BJ (cell line): ENCODE measurements at places on chromosomes 11 and 22. TPM values are rescaled to one million over a fixed set of nuclear protein-coding genes. Genes with fewer than 3 reads are reported as not detected.

Gene RIMBP3C
- 0.06 and 0.11 TPM in 2 replicates for polyA plus RNA-seq

GRCh38 chr11:16217631-16218030 lies 138.7 kb downstream of the SOX6 start:
- no peak for DNase-seq

DNA sequence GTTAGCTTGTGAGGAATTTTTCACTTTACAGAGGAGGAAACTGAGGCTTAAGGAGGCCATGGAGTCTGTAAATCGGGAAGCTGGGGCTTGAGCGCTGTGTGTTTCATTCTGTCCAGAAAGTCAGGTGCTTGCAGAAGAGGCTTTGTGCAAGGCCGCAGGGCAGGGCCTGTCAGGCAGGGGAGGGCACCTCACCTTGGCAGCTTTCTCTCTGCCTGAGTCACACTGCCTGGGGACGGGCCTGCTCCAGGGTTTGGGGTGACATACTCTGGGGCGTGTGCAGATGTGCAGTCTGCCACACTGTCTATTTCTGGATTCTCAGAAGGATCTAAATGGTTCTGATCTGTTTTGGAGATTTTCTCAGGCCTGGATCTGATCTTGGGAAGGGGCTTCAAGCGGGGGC lies 8.4 kb downstream of the INCENP start:
- DNase-seq = no peak

DNA sequence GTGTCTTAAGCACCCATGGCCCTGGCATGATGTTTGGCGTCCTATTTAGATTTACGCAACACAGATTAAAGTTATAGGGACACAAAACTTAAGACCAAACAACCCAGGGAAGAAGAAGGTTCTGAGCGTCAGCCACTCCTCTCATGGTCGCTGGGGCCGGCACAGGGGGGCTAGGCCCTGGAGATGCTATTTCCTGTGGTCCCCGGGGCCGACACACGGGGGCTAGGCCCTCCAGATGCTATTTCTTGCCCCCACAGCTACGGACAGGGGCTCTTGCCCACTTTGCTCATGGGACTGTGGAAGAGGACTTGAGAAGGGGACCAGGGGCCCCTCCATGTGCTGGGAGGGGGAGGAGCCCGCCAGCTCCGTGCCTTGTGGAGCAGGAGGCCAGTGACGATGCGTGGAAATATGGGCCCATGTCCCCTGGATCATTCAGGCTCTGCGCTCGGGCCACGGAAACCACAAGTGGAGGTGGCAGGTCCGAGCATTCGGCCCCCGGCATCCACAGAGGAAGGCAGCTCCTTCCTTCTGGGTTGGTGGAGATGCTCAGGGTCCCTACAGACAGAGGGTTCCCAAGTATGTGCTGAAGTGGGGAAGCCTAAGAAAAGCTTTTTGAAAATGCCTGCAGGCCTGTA lies 711.1 kb downstream of the BRD1 start:
- DNase-seq = no peak

GRCh38 chr11:92458486-92458885 lies 233.9 kb downstream of the FAT3 start:
- DNase-seq = no peak

Gene MFRP
- polyA plus RNA-seq = not detected in 2 replicates

DNA sequence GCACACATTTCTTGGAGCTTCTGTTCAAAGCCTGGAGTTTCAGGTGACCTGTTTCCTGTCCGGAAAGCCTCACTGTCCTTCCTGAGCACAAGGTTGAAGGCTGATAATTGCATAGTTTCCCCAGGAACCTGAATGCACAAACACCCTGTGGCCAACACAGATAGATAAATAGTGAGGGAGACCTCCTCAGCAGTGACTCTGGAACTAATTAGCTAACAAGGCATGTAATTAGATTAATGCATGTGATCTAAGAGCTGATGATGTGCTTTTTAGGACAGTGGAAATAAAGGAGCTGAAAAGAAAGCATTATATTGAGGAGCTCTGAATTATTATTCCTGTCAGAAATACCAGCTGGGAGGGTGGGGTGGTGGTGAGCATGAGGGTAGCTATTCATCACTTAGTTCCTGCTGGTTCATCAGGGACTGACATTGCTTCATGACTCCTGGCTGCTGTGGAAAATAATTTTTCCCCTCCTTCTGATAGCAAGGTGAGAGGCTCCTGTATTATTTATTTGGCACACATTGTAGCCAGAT lies 101.1 kb downstream of the NELL1 start:
- DNase-seq = no peak

Gene POLR3H
- 39.4 and 52.5 TPM in 2 replicates for polyA plus RNA-seq

Gene UBASH3B
- 22.2 and 28.4 TPM in 2 replicates for polyA plus RNA-seq

Gene SERPING1
- 92.4 and 119 TPM in 2 replicates for polyA plus RNA-seq

DNA sequence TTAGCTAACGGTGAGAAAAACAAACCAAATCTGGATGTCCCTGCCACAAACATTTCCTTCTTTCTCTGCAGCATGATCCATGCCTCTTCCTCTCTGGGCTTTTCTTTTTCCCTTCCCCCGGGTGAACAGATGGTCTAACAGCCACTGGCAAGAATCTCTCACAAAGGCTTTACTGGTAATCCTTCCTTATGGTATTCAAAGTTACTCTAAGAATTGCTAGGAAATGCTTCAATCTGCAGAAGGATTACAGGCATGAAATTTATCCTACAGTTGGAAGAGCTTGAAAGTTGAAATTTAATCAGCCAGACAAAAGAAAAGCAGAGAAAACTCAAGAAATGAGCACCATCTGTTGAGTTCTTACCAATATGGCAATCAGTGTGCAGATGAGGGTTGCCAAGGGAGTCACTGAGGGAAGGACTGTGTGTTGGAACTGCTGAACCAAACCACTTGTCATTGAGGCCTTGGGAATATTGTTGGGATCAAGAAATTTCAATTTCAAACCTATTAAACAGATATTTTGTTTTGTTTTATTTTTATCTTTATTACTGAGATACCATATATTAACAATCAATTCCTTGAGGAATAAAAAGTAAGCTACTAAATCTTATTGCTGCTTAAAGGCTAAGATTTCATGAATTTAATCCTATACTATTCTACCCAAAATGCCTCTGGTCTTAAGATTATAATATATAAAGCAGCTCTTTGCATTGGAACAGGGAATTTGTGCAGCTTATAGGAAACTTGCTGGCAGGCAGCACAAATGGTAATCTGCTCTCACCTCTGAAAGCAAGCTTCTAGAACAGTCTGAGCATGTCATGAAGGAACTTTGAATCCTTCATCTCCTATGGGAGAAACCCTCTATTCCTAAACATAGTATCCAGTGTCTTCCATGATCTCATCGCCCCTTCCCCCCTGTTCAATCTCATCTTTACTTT lies 29.7 kb upstream of the NDUFC2 start:
- DNase-seq = no peak

DNA sequence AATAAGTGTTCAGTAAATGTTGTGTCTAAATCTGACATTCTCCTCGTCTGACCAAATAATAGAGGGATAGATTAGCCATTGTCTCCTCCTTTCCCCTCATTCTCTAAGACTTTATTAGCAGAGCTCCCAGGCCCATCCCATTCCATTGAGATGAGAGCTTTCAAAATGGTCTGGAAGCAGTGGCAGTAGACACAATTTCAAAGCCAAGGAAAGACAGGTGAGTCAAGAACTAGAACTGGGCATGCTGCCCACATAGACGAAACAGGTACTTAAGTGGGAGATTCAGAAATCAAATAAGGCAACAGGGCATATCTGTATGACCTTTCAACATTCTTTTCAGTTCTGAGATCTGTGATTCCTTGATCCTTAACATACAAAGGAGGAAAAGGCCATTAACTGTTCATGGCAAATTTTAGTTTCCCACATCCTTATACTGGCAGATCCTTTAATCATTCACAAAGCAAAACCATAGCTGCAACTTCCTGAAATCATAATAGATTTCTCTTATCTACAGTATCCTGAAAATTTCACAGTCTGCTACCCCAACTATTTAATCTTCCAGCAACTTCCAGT lies 96.6 kb upstream of the KCNA4 start:
- DNase-seq = no peak

Gene SLC22A12
- polyA plus RNA-seq = not detected in 2 replicates

GRCh38 chr11:76161261-76161961 lies 44.9 kb downstream of the WNT11 start:
- DNase-seq = no peak

Gene CABP7
- 0.02 TPM in 1 of 2 replicates, not detected in the other for polyA plus RNA-seq

DNA sequence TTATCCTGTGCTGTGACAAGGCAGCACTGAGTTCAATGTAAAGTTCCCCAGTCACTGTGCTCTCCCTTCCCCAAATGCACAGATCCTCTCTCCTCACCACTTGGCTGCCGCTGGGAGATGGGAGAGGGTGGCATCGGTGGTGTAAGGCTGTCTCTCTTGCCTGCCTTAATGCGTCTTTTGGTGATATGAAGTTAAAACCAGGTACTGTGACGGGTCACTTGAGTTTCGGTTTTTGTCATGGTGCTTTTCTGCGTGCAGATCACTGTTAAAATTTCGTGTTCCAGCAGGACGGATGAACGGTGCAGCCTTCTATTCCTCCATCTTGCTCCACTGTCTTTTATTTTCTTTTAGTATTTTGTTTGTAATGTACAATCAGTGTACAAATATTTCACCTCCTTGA lies 18.6 kb downstream of the GLB1L2 start:
- DNase-seq = no peak

DNA sequence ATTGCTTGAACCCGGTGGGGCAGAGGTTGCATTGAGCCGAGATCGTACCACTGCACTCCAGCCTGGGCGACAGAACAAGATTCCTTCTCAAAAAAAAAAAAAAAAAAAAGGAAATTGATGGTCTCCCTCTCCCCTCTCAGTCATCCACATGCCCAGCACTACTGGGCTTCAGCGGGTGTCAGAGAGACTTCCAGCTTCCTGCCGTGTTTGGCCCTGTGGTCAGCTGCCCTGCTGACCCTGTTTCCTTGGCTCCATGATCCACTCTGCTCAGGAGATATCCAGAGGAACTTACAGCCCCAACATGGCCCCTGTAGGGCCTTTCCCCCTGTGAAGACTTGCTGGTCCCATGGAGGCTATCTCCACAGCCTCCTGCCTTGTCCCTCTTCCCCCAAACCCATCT lies 6.1 kb upstream of the PNPLA3 start:
- no peak for DNase-seq

- no peak for DNase-seq
Observed at GRCh38 chr11:35281169-35281688, 138.1 kb downstream of the SLC1A2 start.

- no peak for DNase-seq
Observed at GRCh38 chr22:29206372-29207242, 911 bp downstream of the EMID1 start.

DNA sequence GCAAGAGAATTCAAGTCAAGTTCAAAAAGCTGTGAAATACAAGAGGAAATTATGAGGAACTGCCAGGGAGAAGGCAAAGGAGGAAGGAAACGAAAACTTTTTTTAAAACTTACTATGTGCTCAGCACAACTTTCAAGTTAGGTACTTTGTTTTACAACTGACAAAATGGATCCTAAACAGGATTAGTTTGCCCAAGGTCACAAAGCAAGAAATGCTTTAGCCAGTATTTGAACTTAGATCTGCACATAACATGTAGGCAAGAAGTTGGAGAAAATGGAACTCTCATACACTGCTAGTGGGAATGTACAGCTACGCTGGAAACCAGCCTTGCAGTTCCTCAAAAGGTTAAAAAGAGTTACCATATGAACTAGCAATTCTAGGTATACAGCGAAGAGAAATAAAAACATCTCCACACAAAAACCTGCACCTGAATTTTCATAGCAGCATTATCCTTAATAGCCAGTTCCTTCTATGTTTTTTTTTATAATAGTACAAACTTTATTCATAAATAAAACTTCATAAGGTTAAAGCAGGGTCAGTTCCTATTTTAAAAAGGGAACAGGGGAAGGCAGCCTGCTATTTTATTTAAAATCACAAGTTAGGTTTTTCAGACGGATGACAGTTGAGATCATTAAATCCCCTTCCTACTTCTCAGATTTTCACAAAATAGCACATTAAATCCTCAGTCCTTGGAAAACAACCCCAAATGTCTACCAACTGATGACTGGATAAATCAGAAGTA lies 19.2 kb downstream of the DDX6 start:
- no peak for DNase-seq

Gene PGM2L1
- 0.97 and 1.6 TPM in 2 replicates for polyA plus RNA-seq

DNA sequence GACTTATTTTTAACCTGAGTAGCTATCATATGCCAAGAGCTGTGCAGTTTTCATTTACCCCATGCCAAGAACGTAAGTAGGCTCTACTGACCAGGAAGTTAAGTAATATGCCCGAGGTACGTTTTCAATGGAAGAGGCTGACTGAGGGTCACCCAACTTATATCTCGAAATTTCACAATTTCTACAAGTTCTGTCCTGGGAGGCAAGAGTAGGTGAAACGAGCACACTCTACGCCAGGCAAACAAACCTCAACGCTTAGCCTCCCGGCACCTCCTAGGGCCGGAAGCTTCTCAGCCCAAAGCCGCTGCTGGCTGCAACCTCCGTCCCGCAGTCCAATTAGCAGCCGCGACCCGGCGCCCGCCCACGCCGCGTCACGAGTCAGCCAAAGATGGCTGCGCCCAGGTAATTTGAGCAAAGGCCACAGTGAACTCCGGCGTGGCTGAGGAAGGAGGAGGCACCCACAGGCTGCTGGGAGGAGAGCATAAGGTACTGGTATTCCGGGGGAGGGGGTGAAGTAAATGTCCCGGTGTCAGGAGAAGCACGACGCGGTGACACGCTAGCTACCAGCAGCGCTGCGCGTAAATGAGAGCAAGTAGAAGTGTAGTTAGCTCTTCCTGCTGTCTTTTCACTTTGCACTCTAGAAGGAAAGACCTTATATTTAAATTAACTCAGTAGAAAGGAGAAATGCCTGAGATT lies at the start of gene TMEM126A:
TMEM126A (plus strand) TSS at position 364 of the 696 bp plus-strand sequence. CDS start 2,289 bp downstream, outside the sequence.
- DNase-seq = no peak

Gene CD3D
- not detected in 2 replicates for polyA plus RNA-seq

Gene SLN
- polyA plus RNA-seq = not detected in 2 replicates

DNA sequence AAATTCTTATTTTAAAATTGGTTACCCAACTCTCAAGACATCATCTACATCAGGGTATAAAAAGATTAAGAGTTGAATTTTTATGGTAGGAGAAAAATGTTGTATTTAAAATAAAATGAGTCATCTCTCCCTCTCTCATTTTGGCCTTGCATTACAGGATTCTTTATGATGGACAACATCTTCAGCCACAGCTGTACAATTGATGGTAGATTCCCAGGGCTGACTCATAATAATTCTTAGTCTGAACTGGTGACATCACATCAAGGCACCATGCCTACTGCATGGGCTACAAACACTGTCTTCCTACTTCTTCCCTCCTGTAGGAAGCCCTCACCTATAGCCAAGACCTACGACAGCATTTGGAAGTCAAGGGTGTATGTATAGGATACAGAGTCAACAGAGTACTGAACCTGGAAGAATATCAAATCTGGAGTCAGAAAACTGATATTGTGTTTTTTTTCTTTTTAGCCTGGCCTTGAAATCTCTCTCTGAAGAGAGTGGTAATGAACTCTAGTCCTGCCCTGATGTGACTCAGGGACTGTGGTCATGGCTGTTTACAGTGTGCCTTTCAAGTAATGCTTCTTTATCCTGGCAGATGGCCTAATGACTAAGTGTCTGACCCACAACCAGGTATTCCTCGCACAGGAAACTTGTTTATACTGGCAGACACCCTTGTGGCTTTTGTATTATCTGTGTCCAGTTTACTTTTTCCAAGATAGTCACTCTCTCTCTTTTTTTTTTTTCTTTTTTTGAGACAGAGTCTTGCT lies 32.5 kb downstream of the MRGPRX2 start:
- DNase-seq = peak; percentile 4
